D341Med (cell line): ENCODE measurements at places on chromosomes 6 and 20.

GRCh38 chr6:87904011-87904410 lies 143.6 kb upstream of the SPACA1 start:
- DNase-seq = no peak

- no peak for DNase-seq
These were observed 15.6 kb upstream of the MATN4 start for GRCh38 chr20:45323731-45324130.

GRCh38 chr20:61886721-61887595 lies 178.7 kb downstream of the TAF4 start:
- DNase-seq = peak; percentile 75

DNA sequence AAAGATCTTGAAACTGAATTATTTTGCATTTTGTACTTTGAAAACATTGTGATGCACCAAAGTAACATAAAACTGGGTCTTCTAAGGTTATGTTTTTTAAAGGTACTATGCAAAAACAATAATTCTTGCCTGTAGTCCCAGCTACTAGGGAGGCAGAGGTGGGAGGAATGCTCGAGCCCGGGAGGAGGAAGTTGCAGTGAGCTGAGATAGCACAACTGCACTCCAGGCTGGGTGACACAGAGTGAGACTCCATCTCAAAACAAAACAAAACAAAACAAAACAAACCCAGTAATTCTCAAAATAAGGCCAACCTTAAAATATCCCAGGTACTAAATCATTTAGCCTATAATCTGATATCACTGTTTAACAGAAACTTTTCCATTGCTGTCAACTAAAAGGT lies 269.6 kb downstream of the KHDC1L start:
- no peak for DNase-seq

GRCh38 chr6:6616656-6617055 lies 28.1 kb downstream of the LY86 start:
- no peak for DNase-seq

DNA sequence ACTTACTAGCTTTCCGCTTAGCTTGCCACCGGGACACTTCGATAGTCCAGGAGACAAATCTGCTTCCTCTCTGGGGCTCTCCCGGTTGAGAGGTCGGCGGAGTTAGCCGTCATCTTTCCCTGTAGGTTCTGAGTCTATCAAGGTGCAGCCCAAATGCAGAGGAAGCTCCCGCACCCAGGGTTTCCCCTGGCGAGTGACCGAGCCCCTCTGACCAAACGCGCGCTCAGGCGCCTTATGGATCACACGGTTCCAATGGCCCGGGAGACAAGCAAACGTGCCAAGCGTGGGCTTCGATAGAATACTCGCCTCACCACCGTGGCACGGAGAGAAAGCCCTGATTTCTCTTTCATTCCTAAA lies 15.8 kb upstream of the FOXC1 start:
- DNase-seq = no peak

GRCh38 chr6:107337191-107337741 lies 122.1 kb downstream of the PDSS2 start:
- no peak for DNase-seq

DNA sequence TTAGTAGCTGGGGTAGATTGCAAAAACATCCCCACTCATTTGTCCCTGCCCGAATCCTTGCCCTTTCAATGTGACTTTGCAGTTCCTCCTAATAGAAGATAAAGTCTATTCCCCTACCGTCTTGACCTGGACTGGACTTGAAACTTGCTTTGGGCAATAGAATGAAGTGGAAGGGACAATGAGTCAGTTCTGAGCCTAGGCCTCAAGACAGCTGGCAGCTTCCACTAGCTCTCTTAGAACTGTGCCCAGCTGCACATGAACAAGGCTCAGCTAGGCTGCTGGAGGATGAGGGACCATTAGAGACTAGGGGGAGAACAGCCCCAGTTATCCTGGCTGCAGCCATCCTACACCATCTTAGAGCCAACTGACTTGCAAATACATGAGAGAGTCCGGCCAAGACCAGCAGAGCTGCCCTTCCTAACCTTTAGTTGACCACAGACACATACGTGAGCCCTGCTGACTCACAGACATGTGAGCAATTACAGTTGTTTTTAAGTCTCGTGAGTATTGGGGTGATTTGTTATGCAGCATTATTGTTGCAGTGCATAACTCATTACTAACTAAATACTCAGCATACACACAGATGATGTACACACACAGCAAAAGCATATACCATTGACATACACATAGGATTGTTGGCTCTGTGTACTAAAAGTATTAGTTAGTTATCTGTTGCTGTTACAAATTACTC lies 105.5 kb downstream of the DHX35 start:
- no peak for DNase-seq

DNA sequence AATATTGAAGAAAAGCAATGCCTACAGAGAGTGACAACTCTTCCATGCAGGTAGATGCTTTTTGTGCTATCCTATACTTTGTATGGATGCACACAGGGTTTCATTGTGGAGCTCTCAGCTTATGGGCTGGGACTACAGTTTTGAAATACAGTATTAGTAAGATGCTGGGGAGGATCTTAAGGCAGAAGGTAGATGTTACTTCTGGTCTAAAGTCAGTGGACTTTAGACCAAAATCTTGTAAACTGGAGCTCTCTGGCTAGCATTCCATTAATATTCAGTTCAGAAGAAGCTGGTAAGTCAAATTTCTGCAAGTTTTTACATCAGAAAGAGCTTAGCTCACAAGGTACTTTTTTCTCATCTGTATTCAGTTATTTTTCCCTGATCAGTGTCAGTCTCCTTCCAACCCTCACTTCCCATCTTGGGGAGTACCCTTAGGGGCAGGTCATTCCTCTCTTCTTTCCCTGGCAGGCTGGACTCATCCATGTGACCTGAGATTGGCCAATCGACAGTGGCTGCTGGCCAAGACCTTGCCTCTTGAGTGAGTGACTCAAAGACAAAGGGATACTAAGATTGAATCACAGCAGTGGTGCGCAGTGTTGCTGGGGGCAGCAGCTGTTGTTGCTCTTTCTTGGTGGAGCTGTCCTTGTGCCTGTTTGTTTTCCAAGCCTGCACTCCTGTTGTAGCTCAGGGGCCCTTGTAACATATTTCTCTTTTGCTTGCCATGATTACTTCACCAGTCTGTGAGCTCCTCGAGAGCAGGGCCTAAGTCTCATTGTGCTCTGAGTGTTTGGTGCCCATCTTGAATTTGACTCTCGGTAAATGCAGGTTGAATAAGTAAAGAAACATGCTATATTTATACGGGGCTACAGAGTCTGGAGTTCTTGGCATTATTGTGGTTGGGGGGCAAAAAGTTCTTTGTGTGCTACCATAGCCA lies 2.8 kb upstream of the PHF20 start:
- no peak for DNase-seq
